Mucosa of descending colon (tissue), 3 donors: ENCODE measurements at places on chromosomes 3 and 15. TPM values are rescaled to one million over a fixed set of nuclear protein-coding genes. Genes with fewer than 3 reads are reported as not detected.
A peak's percentile ranks its signal among the peaks of the same experiment; 100 is the strongest.

DNA sequence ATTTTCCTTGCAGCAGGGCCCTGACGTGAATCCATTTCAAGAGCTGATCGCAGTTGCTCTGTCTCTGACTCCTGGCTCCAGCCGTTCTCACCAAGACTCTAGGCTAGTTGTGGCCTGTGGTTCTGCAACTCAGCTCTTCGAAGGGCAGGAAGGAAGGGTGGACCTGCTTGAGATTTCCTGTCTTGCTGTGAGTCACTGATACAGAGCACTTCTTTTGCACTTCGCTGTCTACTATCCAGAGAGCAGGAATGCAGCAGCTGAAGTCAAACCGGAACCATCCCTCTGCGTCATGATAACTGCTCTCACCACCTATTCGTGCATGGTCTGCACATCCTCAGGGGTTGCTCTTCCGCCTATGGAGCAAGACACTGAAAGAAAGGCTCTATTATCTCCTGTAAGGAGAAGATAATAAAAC, 59.7 kb downstream of the RAP2B start:
- DNase-seq = peak; percentile 53

- DNase-seq = no peak
Measured at GRCh38 chr3:22476976-22477375, 726.0 kb upstream of the ZNF385D start.

DNA sequence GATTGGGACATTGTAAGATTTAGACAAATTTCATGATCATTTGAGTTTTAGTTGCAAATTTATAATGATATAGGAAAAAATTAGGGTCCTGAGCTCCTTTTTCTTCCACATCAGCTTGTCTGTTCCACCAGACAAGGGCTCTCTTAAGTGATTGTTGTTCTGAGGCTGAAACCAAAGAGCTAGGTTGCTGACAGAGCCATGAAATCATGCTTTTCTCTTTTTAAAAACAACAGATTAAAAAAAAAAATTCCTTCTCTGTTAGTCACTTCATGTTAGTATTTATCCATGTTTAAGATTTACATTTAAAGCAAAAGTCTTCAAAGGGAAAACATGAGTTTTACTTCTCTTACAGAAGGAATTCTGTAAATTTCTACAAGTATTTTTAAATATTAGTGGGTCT, 56.8 kb downstream of the ATP2C1 start:
- DNase-seq = no peak

- DNase-seq = no peak
Measured at GRCh38 chr15:38930851-38931572, 366.4 kb upstream of the RASGRP1 start.

DNA sequence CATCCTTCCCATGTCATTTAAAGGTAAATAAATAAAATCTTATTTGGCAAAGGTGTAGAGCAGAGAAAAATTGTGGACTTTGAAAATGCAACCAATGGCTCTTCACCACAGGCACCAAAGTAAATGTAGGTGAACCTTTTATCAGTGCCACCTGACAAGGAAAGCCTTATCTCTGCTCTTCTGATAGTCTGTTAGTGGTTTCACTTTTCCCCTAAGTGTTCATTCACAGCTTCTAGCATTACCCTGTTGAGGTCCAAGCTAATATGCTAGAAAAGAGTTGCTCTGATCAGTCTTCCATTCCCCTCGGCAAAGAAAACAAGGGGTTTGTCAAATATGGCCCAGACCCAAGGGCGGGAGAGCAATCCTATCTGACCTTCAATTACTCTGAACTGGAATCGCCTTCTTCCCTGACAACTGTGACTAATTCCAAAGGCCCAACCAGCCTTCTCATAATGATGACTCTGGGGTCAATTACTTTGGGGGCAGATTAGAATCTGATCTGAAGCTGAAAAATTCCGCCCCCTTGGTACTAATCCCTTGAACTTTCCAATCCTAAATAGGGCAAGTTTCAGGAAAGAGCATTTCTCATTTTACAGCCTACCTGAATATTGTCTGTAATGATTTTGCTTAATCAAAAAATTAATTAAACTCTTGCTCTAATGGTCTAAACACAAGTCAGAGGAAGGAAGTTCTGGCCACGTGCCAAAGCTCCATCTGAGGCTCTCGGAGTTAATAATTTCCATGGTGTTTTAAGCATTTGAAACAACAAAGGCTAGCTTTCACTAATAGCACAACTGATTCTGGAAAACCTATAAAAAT, 52.4 kb downstream of the SETMAR start:
- DNase-seq = no peak

DNA sequence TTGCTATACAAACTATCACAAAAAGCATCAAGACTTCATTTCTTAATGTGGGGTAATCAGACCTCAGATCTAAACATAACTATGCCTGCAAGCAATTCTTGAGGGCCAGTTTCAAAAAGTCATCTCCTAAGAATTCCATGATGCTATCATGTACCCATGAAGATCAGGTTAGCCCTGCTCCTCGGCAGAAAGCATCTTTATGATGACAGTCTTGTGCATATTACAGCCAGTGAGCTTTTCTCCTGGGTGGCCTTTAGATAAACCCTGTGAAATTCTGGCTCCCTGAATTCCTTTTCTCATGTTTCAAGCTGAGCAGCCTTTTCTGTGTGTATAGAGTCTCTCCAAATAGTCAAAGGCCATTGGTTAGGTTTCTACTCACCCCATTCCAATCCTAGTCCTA, 201.9 kb upstream of the MCTP2 start:
- DNase-seq = no peak

- no peak for DNase-seq
Measured at GRCh38 chr15:28289694-28290463, 32.1 kb downstream of the HERC2 start.

GRCh38 chr3:33092496-33093254, 4.3 kb downstream of the GLB1 start:
- no peak for DNase-seq

- DNase-seq = no peak
Measured at GRCh38 chr3:123152687-123153086, 49.1 kb upstream of the SEC22A start.

GRCh38 chr3:134020135-134020680, 9.5 kb downstream of the SLCO2A1 start:
- no peak for DNase-seq

GRCh38 chr3:143586576-143586975, 261.7 kb downstream of the SLC9A9 start:
- DNase-seq = no peak

DNA sequence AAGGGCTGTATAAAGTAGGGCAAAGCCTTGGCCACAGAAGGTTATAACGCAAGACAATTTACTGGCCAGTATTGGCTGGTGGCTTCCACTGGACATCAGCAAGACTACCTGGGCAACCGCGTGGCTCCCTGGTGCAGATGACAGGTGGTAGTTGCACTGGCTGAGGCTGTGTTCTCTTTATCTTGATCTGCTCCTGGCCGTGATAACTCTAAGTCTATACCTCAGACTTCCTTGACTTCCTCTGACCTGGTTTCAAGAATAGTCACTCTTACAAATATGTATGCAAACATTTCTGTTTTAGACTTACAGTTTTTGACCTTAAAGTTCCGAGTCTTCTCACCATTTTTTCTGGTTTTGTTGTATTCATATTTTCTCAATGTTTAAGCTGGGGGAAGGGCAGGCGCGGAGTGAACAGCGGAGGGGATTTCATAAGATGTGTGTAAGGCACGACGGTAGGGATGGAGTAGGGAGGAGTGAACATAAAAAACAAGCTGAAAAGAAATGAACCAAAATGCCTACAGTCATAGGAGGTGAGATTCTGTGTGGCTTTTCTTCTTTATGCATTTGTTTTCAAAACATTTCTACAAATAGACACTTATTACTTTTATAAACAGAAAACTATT, 15.2 kb upstream of the TMEM212 start:
- no peak for DNase-seq

DNA sequence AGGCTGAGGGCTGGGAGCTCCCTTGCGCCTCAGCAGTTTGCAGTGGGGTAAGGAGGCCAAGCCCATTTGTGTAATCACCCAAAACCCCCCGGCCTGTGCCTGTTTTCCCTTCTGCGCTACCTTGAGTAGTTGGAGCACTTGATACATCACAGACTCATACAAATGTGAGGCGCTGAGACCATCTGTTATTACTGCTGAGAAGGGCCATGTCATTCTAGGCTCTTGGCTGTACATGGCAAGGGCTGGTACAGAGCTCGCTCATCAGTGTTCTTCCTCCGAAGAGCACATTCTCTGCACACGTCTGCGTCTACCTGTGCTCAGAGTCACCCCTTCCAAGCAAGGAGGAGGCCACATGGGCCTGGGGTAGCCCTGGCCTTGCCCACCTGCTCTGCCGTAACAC, 9.3 kb downstream of the PLA2G4B start:
- no peak for DNase-seq

- no peak for DNase-seq
Measured at GRCh38 chr15:92605225-92605944, 50.2 kb downstream of the FAM174B start.

GRCh38 chr3:195083659-195084058, 187.3 kb downstream of the XXYLT1 start:
- DNase-seq = peak; percentile 20

DNA sequence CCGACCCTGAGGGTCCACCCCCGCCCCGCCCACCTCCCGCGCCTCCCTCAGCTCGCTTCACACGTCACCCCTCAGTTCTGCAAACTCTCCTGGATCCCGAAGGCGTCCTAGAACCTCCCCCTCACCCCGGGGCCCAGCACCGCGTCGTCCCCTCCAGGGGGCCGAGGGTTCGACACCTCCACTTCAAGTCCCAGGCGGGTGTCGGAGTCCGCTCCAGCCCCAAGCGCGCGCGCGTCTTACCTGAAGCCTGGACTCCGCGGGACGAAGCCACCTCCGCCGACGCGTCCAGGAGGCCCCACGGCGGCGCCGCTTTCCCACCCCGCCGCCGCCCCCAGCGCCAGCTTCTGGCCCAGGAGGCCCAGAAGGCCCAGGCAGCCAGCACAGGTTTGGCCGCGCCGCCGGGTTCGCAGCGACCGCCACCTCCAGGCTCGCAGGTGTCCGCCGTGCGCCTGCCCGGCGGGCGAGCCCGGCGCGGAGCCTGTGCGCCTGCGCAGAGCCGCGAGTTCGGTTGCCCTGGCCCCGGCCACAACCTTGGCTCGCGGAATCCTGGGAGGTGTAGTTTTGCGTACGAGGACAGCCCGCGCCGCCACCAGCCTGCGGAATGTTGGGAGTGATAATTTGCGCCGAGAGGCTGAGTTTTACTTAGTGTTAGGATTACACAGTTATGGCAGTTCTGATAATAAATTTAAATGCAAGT, at the start of gene POMGNT2:
TSS of gene POMGNT2 (minus strand) at position 484 of the 697 bp plus-strand sequence. CDS start 24,648 bp downstream, outside the sequence.
- peak; percentile 92 for DNase-seq

DNA sequence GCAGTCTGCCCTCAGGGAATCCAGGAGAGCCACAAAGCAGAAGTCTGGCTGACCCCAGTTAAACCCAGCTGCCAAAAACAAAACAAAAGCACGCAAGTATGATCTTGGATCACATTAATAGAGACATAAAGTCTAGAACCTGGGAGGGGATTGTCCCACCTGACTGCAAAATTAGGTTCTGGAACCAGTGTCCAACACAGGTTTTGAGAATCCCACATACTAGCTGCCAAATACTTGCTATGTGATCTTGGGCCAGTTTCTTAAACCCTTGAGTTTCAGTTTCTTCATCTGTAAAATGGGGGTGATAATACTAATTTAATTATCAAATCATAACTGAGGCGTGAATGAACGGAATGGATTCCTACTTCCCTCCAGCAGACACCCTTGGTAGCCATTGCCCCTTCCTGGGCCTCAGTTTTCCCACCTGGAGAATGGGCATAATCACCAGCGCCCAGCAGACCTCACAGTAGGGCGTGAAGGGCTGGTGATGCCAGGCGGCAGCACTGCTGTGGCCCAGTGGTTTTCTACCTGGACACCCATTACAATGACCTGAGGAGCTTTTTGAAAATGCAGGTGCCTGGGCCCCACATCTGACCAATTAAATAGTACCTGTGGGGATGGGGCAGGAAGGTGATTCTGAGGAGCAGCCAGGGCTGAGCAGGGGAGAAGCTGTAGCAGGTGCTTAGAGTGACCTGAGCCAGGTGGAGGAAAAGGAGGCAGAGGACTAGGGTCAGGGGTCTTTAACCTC, 32.2 kb downstream of the GRIP2 start:
- DNase-seq = no peak

GRCh38 chr15:28112962-28113361, 13.8 kb upstream of the OCA2 start:
- no peak for DNase-seq

DNA sequence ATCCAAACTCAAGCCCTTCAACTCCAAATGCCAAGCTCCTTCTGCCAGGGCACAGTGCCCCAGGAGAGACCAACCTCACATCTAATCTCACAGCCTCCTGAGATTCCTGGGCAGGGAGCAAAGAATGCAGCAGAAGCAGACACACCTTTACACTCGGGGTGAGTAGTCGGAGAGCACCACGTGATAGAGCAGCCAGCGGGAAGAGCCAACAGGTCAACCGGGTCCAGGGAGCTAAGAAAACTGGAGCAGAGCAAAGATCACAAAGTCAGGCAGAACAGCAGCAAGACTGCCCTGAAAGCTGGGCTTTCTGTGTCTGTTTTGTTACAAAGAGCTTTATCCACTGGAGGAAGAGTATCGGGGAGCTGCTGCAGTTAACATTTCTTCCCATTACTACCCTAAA, 4.2 kb downstream of the B3GALNT1 start:
- peak; percentile 40 for DNase-seq

DNA sequence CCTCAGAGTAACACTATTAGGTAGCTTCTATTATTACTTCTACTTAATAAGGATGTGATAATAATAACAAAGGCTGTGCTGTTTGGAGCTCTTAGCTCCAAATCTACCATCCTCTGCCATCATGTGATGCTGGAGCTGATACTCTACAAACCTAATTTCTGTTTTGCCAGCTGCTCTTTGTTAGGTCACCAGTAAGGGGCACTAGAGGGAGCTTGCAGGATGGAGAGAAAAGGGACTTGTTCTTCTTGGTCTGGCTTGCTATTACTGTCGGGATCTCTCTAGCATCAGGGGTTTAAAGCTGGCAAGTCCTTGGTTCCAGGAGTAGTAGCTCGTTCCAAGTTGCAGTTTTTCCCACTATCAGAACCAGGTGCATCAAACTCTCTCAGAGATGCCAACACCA, 194.9 kb upstream of the KBTBD8 start:
- DNase-seq = no peak

DNA sequence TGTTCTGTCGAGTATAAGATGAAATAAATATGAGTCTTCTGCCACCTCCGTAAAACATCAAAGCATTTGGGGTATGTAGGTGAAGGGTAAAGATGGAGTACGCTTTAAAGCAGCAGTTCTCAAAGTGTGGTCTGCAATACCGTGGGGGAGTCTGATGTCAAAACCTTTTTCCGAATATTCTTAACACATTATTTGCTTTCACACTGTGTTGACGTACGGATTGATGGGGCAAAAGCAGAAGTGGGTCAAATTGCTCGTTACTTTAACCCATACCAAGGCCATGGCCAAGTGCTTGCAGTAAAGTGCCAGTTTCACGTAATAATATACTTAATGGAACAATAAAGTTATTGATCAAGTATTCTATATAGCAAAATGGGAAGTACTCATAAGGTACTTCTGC, 36.3 kb downstream of the PAK2 start:
- DNase-seq = no peak

- no peak for DNase-seq
Measured at GRCh38 chr15:66847565-66847991, 145.5 kb downstream of the SMAD6 start.

ACAP2 gene
- total RNA-seq = 69.2 TPM

PRSS50 gene
- not detected for total RNA-seq

NLGN1 gene
- total RNA-seq = 0.43 TPM

SPESP1 gene
- 0.29 TPM for total RNA-seq

LDHAL6B gene
- not detected for total RNA-seq

AP3B2 gene
- 0.67 TPM for total RNA-seq

RAB6B gene
- 4.8 TPM for total RNA-seq

SLC12A8 gene
- 8.0 TPM for total RNA-seq
